ENCODE measurements at places on chromosomes 2 and 18.

- DNase-seq = no peak
Measured at GRCh38 chr2:163493359-163494298, 242.2 kb downstream of the FIGN start.

- DNase-seq = no peak
Measured at GRCh38 chr2:88845772-88846661, 154.5 kb downstream of the RPIA start.

GRCh38 chr2:20456116-20456571 is 9.3 kb downstream of the RHOB start:
- DNase-seq = no peak

DNA sequence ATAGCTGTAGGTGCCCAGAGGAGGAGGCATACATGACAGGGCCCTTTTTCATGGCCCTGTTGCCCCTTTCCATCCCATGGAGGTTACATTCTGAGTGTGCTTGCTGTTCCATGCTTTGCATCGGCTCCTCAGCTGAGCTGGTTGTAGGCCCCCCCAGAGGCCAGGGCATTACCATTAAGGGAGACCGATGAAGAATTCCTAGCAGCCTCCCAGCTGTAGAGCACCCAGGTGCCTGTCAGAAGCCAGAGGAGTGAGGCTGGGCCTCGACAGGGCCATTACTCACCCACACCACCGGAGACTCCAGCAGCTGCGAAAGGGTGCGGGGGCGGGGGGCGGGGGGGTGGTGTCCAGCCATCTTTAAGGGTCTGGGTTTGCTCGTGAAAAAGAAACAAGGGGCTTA is 72.2 kb downstream of the GALNT14 start:
- no peak for DNase-seq

GRCh38 chr2:106193690-106193976 is 468 bp downstream of the UXS1 start:
- DNase-seq = no peak

DNA sequence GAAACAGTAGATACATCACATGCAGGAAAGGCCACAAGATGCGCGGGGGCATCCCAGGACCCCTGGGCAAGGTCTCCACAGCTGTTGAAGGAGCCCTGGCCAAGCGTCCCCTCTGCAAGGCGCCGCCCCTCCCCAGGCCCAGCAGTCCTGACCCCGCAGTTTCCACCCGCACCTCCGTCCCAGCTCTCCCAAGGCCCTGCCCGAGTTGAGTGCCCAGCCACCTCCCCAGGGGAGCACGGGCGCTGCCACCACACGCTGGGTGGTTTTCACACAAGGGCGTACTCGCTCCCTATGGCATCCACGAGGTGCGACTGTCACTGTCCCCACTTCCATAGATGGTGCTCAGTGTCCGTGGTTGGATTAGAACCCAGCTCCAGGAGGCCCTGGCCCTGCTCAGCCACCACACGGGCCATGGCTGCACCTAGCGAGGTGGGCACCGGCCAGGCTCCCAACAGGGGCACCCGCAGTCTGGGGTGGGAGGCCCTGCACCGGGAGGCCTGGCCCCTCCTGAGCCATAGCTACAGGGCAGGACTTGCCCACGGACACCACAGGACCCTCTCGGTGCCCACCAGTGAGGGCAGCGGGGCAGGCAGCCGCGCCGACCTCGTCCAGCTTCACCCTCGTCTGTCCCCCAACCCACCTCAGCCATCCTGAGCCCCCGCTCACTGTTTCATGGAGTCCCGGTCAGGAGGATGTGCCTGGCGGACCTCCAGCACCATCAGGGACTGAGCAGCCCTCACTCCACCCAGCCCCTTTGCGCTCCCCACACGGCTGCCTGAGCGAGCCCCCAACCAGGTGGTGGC is 36.0 kb downstream of the KIF1A start:
- no peak for DNase-seq

GRCh38 chr2:61456070-61456745 is 14.7 kb downstream of the USP34 start:
- DNase-seq = no peak

DNA sequence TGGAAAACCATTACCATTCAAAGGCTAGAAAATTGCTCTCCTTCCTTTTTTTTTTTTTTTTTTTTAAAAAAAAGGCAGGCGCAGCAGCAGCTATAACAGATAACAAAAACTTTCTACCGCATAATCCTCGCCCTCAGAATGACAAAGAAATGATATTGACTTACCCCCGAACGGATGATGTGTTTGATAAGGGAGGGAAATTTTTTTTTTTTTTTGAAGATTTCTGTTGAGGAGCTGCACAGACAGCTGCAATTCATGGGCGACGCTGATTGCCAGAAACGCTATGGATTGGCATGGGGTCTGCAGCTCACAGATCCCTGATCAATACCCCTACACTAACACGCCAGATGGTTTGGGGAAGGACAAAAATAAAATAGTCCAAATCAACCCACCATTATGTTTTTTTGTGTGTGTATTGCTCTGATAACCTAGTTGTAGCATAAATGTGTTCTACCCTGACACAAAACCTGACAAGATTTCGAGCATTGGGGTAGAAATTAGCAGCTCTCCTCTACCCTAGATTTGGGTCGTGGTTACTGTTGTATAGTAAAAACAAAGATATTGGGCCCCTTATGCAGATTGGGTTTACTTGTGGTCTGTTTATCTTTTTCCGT is 3.6 kb upstream of the ONECUT2 start:
- DNase-seq = no peak

All from AG04449 (cell line).